ENCODE measurements at places on chromosomes 12 and 14. TPM values are rescaled to one million over a fixed set of nuclear protein-coding genes. Genes with fewer than 3 reads are reported as not detected.

DNA sequence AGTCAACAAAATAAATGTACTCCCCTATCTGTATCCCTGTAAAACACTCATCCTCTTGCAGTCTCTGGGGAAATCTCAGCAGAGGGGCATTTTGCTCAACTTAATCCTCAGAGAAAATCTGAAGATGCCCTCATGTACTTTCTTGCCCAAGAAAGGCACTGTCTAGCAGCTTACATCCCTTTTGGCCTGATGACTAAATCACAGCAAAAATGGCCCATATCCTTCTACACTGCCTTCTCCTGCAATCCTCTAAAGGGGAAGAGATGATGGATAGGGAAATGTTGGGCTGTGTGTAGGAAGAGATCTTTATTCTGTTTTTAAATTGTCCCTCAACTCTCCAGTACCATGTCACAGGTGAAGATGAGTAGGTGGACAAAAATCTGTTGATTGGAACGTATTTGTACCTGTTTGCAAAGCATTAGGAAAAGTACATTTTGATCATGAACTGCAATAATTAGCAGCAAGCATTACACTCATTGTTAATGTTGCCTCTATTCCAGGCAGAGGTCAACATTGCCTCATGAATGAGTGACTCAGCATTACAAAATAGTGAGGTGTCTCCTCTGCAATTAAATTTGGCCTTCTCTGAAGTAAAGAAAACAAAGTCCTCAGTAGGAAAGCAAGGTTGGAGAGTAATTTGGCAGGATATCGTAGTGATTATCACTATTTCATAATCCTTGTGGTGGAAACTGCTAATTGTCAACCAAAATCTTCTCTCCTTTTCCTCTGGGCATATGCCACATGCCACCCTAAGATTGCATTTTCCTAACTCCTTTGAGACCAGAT, 172.4 kb upstream of the CAND1 start:
- no peak overlapping the region for H3K27ac ChIP-seq
- H3K4me1 ChIP-seq: 0 out of 2 replicates have a peak, but pooled peaks cover 4% of the 10 kb centered on the region
- H3K36me3 ChIP-seq: no peaks in the 10 kb centered on the region
- H3K4me3 ChIP-seq: no peak overlapping the region
- H3K27me3 ChIP-seq: no peaks in the 10 kb centered on the region

DNA sequence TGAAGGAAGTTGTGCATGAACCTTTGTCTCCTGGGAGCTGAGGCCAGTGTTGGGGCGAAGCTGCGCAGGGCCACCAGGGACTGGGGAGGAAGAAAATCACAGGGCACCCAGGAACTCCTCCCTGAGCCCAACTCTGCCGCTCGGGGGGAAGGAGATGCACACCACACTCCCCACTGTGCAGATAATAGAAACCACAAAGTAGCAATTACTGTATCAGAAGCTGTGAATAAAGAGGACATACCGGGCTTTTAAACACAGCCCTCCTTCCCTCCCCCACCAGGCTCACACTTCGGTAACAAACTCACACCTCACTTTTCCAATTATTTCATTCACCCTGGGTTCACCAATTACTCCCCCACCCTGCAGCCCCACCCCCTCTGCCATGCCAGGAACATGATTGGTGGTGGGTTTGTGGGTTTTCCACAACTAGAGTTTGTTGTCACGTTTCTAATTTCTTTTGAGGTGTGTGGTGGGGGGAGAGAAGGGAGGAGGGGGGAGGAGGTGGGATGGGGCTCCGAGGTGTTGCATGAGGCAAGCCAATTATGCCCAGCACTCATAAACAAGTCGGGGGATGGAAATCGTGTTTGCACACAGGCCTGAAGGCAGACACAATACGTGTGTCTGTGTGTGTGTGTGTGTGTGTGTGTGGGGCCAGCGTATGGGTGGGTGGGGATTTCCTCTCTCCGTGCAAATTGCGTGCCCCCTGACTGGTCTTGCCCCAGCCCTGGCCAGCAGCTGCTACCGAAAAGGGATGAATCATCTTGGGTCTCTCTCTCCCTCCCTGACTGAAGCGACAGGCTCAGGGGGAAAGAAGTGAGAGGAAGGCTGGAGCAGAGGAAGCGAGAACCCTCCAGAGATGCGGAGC, 103.3 kb downstream of the RBM19 start:
- H3K27me3 ChIP-seq: no peaks in the 10 kb centered on the region
- peak overlapping the region; percentile 97 for H3K27ac ChIP-seq
- no peaks in the 10 kb centered on the region for H3K36me3 ChIP-seq
- H3K4me1 ChIP-seq: peaks cover 41% of the 10 kb centered on the region
- peak overlapping the region; percentile 36 for H3K4me3 ChIP-seq
- peak; percentile 42 for DNase-seq

- H3K27me3 ChIP-seq: no peaks in the 10 kb centered on the region
- no peaks in the 10 kb centered on the region for H3K36me3 ChIP-seq
- H3K4me1 ChIP-seq: no peaks in the 10 kb centered on the region
- no peak overlapping the region for H3K27ac ChIP-seq
These were observed 121.0 kb upstream of the GARIN2 start for GRCh38 chr14:67068251-67068650.

The LRP1-AS gene
- total RNA-seq: not detected

The CCDC60 gene
- not detected for total RNA-seq

- no peak for DNase-seq
- H3K4me1 ChIP-seq: peaks cover 32% of the 10 kb centered on the region
- H3K27me3 ChIP-seq: no peaks in the 10 kb centered on the region
- peaks cover 42% of the 10 kb centered on the region for H3K36me3 ChIP-seq
- H3K27ac ChIP-seq: peak overlapping the region; percentile 89
These were observed 13.2 kb upstream of the CDH24 start for GRCh38 chr14:23070262-23071129.

DNA sequence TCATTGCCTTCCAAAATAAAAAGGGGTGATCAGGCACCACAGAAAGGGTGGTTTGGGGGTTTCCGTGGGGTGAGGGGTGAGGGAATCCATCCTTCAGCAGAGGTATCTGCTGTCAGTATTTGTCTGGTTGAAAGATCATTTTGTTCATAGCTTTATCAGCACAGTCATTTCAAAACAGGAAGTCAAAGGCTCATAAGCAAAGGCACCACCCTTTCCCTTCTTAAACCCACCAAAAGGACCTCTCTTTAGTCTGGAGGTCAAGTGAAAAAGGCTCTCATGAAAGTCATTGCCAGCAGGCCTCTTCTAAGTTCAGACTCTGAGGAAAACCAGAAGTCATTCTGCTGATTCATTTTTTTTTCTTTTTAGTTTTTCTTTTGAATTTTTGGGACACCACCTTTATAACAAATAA, 6.2 kb downstream of the CHST11 start:
- no peak overlapping the region for H3K27ac ChIP-seq
- H3K4me1 ChIP-seq: peaks cover 23% of the 10 kb centered on the region
- no peak for DNase-seq

The KLHDC1 gene
- not detected for total RNA-seq

GRCh38 chr12:126726481-126727217, 1540.3 kb upstream of the TMEM132C start:
- peaks cover 42% of the 10 kb centered on the region for H3K27me3 ChIP-seq
- H3K4me1 ChIP-seq: peaks cover 4% of the 10 kb centered on the region
- H3K36me3 ChIP-seq: no peaks in the 10 kb centered on the region
- no peak overlapping the region for H3K27ac ChIP-seq
- H3K4me3 ChIP-seq: peak overlapping the region; percentile 53

The KCNJ8 gene
- total RNA-seq: 2.3 TPM

The DHRS4 gene
- 16.6 TPM for total RNA-seq

GRCh38 chr12:122013136-122013535, 8.5 kb upstream of the BCL7A start:
- no peak for DNase-seq
- no peaks in the 10 kb centered on the region for H3K36me3 ChIP-seq
- no peak overlapping the region for H3K4me3 ChIP-seq
- no peaks in the 10 kb centered on the region for H3K27me3 ChIP-seq
- no peaks in the 10 kb centered on the region for H3K4me1 ChIP-seq

The CDH24 gene
- 17.8 TPM for total RNA-seq

DNA sequence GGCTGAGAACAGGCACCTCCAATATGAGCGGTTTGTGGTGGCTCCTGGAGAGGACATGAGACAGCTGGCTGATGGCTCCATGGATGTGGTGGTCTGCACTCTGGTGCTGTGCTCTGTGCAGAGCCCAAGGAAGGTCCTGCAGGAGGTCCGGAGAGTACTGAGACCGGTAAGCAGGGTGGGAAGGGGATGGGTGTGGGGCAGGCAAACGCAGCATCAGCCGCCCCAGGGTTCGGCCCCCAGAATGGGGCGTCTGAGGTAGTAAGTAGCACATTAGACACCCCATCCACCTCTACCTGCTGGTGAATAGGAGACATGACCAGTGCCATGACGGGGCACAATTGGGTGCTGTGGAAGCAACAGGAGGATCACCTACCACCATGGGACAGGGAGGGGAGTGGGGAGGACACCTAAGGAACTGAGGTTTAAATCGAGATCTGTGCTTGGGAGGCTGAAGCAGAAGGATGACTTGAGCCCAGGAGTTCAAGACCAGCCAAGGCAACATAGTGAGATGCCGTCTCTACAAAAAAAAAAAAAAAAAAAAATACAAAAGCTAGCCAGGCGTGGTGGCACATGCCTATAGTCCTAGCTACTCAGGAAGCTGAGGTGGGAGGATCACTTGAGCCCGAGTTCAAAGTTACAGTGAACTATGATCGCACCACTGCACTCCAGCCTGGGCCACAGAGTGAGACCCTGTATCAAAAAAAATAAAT, 25.5 kb downstream of the ITGA7 start:
- no peaks in the 10 kb centered on the region for H3K27me3 ChIP-seq
- no peak for DNase-seq

The JPH4 gene
- 28.5 TPM for total RNA-seq

DNA sequence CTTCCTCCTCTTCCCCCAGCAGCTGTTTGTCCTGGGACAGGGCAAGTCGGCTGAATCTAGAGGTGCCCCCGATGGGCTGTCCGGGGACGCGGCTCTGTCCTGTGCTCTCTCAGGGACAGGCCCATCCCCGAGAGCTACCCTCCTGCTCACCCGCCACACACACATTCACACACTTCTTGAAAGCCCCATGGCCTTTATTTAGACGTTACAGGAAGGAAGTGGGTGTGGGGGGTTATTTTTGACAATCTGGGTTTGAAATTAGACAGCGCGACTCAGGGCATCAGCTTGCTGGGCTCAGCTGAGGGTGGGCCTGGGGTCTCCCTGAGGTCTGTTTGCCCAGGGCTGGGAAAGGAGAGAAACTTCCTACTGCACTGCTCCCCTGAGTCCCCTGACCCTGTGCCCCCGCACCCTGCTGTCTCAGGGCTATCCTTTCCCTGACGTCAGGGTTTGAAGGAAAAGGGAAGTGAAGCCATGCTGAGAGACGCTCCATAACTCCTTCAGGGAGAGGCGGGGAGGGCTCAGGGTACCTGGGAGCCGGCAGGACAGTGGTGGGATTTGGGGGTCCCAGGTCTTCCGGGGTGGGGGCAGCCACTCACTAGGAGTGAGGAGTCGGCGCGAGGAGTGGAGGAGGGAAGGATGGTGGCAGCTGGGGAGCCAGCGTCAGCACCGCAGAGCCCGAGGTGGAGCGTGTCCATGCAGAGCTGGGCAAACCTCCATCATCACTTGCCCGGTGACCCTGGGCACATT, 8.1 kb downstream of the PTPN6 start:
- H3K36me3 ChIP-seq: no peaks in the 10 kb centered on the region
- H3K4me1 ChIP-seq: peaks cover 31% of the 10 kb centered on the region
- DNase-seq: no peak
- no peak overlapping the region for H3K27ac ChIP-seq
- H3K4me3 ChIP-seq: no peak overlapping the region

The IGF1 gene
- total RNA-seq: not detected

The R3HDM2 gene
- 19.6 TPM for total RNA-seq

The FLRT2 gene
- total RNA-seq: 7.4 TPM

GRCh38 chr12:116635487-116635886, 76.3 kb downstream of the MAP1LC3B2 start:
- H3K4me3 ChIP-seq: no peak overlapping the region
- peaks cover 16% of the 10 kb centered on the region for H3K4me1 ChIP-seq
- no peak for DNase-seq
- no peaks in the 10 kb centered on the region for H3K27me3 ChIP-seq

- no peaks in the 10 kb centered on the region for H3K36me3 ChIP-seq
- DNase-seq: no peak
- H3K27ac ChIP-seq: no peak overlapping the region
These were observed 167.4 kb upstream of the RGS6 start for GRCh38 chr14:71764701-71765382.

GRCh38 chr12:23888396-23889068, 60.9 kb downstream of the SOX5 start:
- no peak for DNase-seq
- H3K27me3 ChIP-seq: no peaks in the 10 kb centered on the region
- H3K4me3 ChIP-seq: no peak overlapping the region
- H3K27ac ChIP-seq: no peak overlapping the region
- no peaks in the 10 kb centered on the region for H3K4me1 ChIP-seq

The TMEM121 gene
- total RNA-seq: 0.93 TPM

The PPM1A gene
- total RNA-seq: 42.8 TPM

GRCh38 chr12:45415393-45415817, 199.5 kb downstream of the ANO6 start:
- H3K27ac ChIP-seq: no peak overlapping the region
- H3K4me1 ChIP-seq: no peaks in the 10 kb centered on the region
- H3K27me3 ChIP-seq: no peaks in the 10 kb centered on the region
- DNase-seq: no peak

GRCh38 chr14:68308726-68309520, 483.9 kb downstream of the ZFP36L1 start:
- H3K27me3 ChIP-seq: no peaks in the 10 kb centered on the region
- DNase-seq: no peak
- H3K4me3 ChIP-seq: no peak overlapping the region
- no peaks in the 10 kb centered on the region for H3K36me3 ChIP-seq

GRCh38 chr14:102394717-102395375, 32.1 kb downstream of the TECPR2 start:
- peaks cover 23% of the 10 kb centered on the region for H3K4me1 ChIP-seq
- H3K27ac ChIP-seq: peak overlapping the region; percentile 36
- peak overlapping the region; percentile 11 for H3K4me3 ChIP-seq

- no peak overlapping the region for H3K27ac ChIP-seq
- no peaks in the 10 kb centered on the region for H3K27me3 ChIP-seq
- no peak for DNase-seq
- 0 out of 2 replicates have a peak, but pooled peaks cover 4% of the 10 kb centered on the region for H3K4me1 ChIP-seq
- H3K36me3 ChIP-seq: no peaks in the 10 kb centered on the region
- H3K4me3 ChIP-seq: no peak overlapping the region
These were observed 149.0 kb upstream of the PWP1 start for GRCh38 chr12:107536613-107537012.

DNA sequence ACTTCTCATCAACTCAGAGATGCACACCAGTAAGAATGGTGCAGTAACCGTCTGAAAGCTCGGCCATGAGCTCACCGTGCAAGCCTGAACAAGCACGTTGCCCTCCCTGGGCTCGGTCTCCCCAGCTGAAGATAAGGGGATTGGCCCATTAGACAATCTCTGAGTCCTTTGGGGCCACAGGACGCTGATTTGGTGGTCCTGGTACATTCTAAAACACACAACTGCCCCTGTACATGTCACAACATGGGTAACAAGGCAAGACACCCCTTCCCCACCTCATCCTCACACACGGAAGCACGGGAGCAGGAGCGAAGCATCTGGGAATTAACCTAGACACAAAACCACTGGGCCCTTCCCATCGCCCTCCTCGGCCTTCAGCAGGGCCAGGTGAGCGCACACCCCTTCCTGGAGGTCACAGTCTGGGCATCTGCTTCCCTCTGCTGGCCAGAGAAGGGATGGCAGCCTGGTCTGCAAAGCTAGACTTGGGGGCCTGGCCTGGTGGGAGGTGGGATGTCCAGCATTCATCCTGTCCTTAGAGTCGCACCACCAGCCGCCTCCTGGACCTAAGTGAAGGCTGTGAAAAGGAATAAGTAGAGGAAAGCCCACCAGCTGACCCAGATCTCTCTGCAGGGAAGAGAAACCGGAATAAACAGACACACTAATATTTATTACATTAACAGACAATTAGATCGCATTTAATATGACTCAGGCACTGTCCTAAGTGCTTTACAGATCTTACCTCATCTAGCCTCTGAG, 18.9 kb upstream of the SMUG1 start:
- DNase-seq: peak; percentile 96
- H3K27me3 ChIP-seq: peaks cover 90% of the 10 kb centered on the region
- no peaks in the 10 kb centered on the region for H3K4me1 ChIP-seq
- H3K4me3 ChIP-seq: no peak overlapping the region

All from GM23338 (cell line).